ENCODE measurements at places on chromosomes 3 and 15.

GRCh38 chr3:106720510-106720909, 656.7 kb upstream of the CCDC54 start:
- DNase-seq = no peak

GRCh38 chr3:38560996-38561717, 65.0 kb downstream of the EXOG start:
- DNase-seq = no peak

DNA sequence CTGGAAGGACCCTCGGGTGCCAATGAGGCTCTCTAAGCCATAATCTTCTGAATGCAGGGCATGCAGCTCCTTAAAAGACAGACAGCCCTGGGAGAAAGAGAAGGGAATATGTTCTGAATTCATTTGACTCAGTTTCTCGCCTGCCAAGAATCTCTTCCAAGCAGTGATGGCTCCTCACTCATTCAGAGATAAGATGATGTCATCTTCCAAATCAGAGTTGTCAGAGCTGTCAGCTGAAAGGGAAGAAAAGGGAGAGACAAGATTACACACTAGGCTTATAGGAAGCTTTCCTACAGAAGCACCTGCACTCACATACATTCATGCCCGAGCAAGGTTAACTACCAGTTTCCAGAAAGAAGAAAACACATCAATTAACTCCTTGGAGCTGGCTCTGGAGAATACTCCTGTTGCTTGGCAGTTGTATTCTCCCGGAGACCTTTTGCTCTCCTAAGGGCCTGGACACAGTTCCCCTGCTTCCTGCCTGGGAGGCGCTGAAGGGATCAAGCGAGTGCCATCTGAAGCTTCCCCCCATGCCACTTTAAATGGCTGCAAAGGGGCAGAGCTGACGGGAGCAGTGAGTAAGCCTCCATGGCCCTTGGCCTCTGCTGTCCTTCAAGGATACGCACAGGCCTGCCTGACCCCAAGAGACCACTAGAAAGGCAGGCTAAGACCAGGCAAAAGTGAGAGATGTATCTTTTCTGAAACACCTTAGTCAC, 7.7 kb downstream of the RBM15B start:
- no peak for DNase-seq

GRCh38 chr15:87215100-87215499, 1041.4 kb downstream of the NTRK3 start:
- DNase-seq = no peak

DNA sequence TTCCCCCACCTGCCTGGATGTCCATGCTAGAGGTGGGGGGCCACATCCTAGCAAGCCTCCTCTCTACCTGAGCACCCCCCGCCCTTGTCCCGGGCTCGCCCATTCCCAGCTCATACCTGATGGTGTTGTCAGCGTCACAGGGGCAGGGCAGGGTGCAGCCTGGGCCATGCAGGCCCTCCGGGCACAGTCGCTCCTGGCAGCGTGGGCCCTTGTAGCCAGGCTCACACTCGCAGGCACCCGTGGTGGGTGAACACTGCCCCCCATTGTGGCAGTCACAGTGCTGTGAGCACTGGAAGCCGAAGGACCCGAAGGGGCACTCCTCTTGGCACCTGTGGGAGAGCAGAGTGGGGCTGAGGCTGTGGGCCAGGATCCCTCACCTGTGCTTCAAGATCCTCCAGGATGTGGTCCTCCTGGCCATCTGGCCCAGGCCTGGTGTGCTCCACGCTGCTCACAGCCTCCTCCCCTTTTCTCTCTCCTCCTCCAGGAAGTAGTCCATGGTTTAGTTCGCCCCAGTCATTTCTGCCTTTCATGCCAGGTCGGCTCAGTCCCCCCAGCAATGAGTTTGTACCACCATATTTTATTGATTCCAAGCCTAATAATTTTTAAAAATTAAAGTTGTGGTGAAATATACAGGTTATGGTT, 95.6 kb downstream of the RAB11A start:
- no peak for DNase-seq

DNA sequence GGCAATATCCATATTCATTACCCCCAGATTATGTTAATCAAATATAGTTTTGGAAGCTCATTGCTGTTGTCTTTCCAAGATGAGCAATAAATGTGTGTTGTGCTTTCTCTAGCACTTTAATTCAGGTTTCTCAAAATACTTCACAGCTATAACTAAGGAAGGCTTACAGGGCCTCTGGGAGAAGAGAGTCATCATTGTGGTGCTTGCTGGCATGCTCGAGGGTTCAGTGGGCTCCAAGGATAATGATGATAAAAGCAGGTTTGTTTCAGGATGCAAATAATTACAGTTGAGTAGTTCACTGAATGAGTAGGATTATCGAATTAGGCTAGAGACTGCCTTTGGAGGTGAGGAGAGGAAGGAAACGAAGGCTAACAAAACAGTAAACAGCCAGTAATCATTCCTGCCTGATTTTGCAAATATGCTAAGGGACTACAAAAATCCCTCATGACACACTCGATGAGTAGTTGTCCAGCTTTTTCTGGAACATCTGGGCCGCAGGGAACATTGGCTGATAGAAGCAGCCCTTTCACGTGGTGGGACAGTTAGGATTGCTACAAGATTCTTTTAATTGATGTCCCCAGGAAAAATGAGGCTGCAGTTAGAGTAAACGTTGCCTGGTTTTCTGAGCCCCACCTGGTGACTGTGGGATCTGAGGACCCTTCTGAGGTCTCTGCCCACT, 54.1 kb downstream of the SLC7A14 start:
- no peak for DNase-seq

All from RPMI8226 (cell line).